Kidney (tissue), 22 donors: ENCODE measurements at places on chromosomes 11 and 22.

DNA sequence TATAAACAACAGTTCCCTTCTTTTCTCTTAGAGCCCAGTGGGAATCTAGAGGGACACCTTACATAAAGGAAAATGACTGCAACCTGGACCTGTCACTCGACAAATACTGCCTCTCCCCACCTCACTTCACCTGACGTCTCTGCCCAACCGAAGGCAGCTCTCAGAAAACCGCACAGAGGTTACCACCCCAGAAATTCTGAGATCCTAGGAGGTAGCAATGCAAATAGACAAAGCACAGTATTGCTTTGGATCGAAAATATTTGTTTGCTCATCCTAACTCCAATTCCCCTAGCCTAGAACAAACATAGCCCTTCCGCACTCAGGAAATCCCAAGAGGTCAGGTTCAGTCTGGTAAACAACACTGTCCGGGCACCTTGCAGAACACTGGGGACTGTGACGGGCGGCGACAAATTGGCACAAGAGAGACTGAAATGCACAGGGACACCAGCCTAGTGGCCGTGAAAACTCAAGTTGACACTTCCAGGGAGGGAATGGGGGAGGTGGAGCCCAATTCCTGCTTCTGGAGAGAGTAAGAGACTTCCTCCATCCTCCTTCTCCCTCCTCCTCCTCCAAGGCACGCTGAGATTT is 420 bp upstream of the TRIM44 start:
- H3K36me3 ChIP-seq, result peaks cover 2% of the 10 kb centered on the region
- H3K27me3 ChIP-seq, result no peaks in the 10 kb centered on the region
- peak overlapping the region; percentile 99 for H3K4me3 ChIP-seq
- no peak for DNase-seq
- peaks cover 14% of the 10 kb centered on the region for H3K4me1 ChIP-seq

- H3K27me3 ChIP-seq, result no peaks in the 10 kb centered on the region
- H3K27ac ChIP-seq, result no peak overlapping the region
- no peaks in the 10 kb centered on the region for H3K4me1 ChIP-seq
- no peaks in the 10 kb centered on the region for H3K36me3 ChIP-seq
- DNase-seq, result no peak
These were observed 177.7 kb downstream of the NAV2 start for GRCh38 chr11:19890308-19890707.

DNA sequence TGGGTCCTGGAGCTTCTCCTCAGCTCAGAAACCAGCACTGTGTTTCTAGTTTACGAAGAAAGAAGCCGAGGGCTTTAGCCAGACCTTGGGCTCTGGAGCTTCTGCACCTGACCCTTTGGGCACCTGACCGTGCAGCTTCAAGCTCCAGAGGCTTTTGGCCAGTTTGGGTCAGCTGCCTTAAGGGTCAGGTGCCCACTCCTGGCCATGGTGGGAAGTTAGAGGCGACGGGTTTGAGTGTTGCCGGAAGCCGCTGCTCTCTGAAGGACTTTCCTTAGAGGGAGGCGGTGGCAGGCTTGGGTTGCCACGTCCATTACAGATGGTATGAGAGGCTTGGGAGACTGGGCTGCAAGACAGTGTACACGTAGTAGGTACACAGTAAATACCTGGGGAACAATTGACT is 52.3 kb downstream of the PISD start:
- no peak overlapping the region for H3K4me3 ChIP-seq
- DNase-seq, result no peak
- no peak overlapping the region for H3K27ac ChIP-seq
- no peaks in the 10 kb centered on the region for H3K27me3 ChIP-seq

DNA sequence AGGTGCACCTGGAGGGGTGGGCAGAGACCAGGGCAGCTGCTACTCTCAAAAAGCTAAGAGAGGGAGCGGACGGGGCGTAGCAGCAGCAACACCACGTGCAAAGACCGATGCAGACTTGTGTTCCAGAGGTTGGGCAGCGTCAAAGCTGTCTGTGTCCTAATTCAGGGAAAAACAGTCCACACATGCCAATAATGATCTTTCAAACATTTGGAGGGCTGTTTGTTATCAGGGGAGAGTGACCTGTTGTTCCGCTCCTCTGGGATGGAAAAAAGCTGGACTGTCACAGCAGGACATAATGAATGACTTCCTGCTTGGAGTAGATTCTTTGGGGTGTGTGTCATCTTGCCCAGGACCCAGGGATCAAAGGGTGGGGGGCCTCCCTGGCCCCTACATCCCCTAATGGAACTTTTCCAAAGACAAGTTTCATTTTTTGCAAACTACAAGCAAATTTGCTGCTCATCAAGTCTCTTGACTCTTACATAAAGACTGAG is 6.2 kb upstream of the FBLN1 start:
- no peaks in the 10 kb centered on the region for H3K36me3 ChIP-seq
- H3K4me3 ChIP-seq, result no peak overlapping the region
- no peak overlapping the region for H3K27ac ChIP-seq
- peak; percentile 41 for DNase-seq
- no peaks in the 10 kb centered on the region for H3K4me1 ChIP-seq
- H3K27me3 ChIP-seq, result no peaks in the 10 kb centered on the region

DNA sequence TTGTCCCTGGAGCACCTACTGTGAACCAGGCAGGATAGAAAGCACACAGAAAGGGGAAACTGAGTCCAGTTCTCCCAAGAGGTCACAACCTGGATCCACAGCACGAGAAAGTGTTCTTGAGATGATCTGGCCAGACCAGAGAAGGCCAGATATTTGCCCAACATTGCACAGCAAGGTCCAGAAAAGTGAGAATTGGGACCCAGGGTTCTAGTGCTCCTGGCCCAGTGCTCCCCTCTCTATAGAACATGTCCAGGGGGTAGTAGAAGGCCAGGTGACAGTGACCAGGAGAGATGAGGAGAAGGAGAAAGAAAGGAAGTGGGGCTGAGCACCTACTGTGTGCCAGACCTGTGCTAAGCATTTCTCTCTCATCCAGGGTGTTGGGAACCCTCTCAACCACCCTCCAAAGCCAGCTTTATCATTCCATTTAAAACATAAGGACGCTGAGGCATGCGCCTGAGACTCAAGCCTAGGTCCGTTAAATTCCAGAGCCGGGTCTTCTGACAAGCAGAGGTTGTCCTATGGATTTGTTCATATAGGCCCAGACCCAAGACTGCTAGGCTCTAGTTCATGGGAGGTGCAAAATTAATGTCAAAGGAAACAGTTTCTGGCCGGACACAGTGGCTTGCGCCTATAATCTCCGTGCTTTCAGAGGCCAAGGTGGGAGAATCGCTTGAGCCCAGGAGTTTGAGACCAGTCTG is 128.7 kb downstream of the MN1 start:
- H3K4me1 ChIP-seq, result peaks cover 3% of the 10 kb centered on the region
- H3K4me3 ChIP-seq, result no peak overlapping the region
- H3K27ac ChIP-seq, result no peak overlapping the region

- no peaks in the 10 kb centered on the region for H3K27me3 ChIP-seq
- DNase-seq, result peak; percentile 81
- peaks cover 13% of the 10 kb centered on the region for H3K4me1 ChIP-seq
- H3K27ac ChIP-seq, result peak overlapping the region; percentile 28
- no peaks in the 10 kb centered on the region for H3K36me3 ChIP-seq
These were observed 5.2 kb upstream of the GCAT start for GRCh38 chr22:37802310-37803194.

DNA sequence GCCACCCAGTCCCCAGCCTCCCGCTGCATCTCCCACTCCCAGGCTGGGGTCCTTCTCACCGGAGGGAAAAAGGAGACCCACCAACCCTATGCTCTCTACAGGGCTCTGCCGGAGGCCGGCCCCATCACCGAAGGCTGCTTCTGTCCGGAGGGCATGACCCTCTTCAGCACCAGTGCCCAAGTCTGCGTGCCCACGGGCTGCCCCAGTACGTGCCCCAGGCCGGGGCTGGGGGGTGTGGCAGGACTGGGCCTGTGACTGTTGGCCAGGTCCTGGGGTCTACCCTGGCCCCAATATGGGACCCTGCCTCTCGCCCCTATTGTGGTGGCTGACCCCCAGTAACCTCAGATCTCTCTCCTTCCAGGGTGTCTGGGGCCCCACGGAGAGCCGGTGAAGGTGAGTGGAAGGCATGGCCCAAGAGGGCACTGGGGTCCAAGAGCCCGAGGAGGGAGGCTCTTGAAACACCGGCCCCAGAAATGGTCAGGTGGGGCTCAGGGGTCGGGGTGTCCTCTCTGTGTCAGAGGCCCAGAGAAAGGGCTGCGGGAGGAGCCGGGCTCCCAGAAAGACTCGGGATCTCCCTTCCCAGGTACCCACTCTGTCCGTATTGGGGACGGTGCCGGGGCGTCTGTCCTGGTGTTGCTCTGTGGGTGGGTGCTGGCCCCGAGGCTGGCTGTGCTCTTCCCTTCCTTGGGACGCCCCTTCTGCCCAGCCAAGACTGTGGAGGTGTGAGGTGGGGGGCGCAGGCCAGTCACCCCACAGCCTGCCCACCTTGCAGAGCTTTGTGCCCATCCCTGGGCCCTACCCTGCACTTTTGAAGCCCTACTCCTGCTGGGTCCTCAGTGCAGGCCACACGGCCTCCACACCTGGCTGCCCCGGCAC is 26.1 kb upstream of the MUC5B start:
- H3K4me3 ChIP-seq, result no peak overlapping the region
- H3K36me3 ChIP-seq, result no peaks in the 10 kb centered on the region
- no peaks in the 10 kb centered on the region for H3K4me1 ChIP-seq
- peaks cover 4% of the 10 kb centered on the region for H3K27me3 ChIP-seq
- no peak overlapping the region for H3K27ac ChIP-seq

GRCh38 chr11:20367313-20367948 is 3.9 kb downstream of the HTATIP2 start:
- no peak overlapping the region for H3K4me3 ChIP-seq
- no peak for DNase-seq
- H3K27ac ChIP-seq, result no peak overlapping the region
- no peaks in the 10 kb centered on the region for H3K27me3 ChIP-seq
- H3K36me3 ChIP-seq, result no peaks in the 10 kb centered on the region

DNA sequence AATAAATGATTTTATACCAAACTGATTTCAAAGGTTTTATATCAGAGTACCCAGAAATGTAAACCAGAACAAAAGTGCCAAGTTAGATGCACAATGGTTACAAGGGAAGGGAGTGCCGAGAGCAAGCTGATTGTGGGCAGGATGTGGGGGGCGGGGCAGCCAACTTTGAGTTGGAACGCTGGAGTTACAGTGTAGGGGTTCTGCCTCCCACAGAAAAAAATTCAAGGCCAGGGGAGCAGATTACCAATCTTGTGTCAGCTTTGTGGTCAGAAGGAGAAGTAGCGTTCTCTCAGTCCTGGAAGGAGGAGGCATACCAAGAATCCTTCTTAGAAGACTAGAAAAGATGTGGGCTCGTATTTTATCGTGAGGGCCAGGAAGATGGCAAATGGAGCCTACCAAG is 15.9 kb upstream of the POU2AF2 start:
- H3K27ac ChIP-seq, result no peak overlapping the region
- no peaks in the 10 kb centered on the region for H3K4me1 ChIP-seq
- no peak for DNase-seq
- no peaks in the 10 kb centered on the region for H3K36me3 ChIP-seq
- no peak overlapping the region for H3K4me3 ChIP-seq
- H3K27me3 ChIP-seq, result no peaks in the 10 kb centered on the region

DNA sequence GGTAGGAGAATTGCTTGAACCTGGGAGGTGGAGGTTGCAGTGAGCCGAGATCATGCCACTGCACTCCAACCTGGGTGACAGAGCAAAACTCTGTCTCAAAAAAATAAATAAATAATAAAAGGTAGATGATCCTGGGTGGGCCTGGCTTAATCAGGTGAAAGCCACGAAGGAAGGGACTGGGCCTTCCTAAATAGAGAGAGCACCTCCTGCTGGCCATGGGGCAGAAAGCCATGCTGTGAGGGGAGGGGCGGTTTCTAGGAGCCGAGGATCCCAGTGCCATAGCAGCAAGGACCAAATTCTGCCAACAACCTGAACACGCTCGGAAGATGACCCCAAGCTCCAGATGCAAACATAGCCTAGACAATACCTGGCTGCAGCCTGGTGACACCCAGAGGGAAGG is 24.5 kb upstream of the DGKZ start:
- H3K27me3 ChIP-seq, result no peaks in the 10 kb centered on the region
- H3K4me1 ChIP-seq, result no peaks in the 10 kb centered on the region
- no peak for DNase-seq
- H3K27ac ChIP-seq, result no peak overlapping the region
- no peak overlapping the region for H3K4me3 ChIP-seq
